ENCODE measurements at places on chromosomes 3 and 15.
A peak's percentile ranks its signal among the peaks of the same experiment; 100 is the strongest.

DNA sequence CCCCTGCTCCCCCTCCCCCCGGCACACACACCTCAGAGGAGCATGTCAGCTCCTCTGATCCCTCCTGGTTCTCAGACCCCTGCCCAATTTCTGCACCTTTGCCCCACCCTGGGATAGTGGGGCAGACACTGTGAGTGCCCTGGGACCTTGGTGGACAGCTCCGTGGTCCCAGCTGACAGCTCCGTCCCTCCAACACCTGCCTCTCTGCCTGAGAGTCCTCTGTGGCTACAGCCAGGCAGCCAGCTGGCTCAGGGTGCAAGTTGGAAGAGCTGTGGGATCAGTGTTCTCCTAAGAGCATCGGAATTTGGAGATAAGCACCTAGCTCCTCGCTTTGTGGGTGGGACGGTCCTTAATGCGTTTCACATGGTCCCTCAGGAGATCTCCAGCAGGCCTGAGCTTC lies 43.7 kb upstream of the PGPEP1L start:
- no peak for DNase-seq

DNA sequence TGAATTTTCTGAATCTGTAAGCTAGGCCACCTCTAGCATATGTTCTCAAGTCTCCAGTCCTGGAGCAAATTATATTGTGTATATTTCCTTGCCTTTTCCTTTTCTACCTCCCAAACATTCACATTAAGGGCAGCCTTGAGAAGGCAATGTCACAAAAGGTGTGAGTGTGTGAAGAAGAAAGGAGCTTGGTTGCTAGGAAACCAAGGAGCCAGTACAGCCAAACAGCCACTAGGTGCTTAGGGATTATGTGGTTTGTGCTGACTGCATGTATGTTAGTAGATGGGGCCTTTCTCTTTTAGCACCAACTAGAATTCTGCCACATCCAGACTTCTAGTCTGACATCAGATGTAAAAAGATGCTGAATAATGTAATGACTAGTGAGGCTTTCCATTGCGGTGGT lies 118.8 kb upstream of the DAZL start:
- DNase-seq = peak; percentile 48

GRCh38 chr3:13346481-13347389 lies 73.4 kb downstream of the NUP210 start:
- peak; percentile 41 for DNase-seq

GRCh38 chr3:46289551-46289950 lies 47.3 kb downstream of the CCR3 start:
- no peak for DNase-seq

Data from M059J (cell line).